Nucleus accumbens (tissue), 56 donors: ENCODE measurements at places on chromosomes 4 and X.

- DNase-seq = no peak
Measured at GRCh38 chr4:40187386-40187906, 9.4 kb upstream of the RHOH start.

DNA sequence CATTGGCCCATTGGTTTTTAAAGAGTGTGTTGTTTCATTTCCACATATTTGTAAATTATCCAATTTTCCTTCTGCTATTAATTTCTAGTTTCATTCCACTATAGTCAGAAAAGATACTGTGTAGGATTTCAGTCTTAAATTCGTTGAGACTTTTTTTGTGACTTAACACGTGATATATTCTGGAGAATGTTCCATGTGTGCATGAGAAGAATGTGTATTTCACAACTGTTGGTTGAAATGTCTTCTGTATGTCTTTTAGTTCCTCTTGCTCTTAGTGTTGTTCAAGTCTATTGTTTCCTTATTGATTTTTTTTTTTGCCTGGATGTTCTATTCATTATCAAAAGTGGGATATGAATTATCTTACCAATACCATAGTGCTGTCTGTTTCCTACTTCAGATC is 606.9 kb downstream of the RPA4 start:
- no peak for DNase-seq

DNA sequence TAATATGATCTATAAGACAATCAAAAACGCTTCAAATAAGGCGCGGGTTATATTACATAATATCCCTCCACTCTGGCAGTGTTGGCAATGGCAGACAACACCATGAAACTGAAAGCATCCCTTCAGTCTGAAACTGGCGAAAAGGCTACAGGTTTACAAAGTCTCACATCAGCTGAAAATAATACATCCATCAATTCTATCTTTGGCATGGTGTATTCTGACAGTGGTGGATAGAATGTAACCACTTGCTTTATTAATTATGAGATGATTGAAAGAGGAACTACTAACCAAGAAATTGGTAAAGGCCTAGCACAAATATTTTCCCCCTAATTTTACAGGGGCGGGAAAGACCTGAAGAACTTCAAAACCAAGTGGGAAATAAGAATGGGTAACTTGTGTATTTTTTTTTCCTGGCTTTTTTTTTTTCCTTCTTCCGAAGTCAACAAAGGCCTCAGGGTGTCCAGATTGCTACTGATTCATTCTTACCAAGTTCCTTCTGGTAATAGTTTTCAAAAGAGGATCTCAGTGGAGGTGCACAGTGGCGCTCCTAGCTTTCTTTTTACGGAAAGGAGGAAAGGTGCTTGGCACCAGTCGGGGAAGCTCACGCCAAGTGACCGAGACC is 728 bp downstream of the UBA6 start:
- DNase-seq = no peak

DNA sequence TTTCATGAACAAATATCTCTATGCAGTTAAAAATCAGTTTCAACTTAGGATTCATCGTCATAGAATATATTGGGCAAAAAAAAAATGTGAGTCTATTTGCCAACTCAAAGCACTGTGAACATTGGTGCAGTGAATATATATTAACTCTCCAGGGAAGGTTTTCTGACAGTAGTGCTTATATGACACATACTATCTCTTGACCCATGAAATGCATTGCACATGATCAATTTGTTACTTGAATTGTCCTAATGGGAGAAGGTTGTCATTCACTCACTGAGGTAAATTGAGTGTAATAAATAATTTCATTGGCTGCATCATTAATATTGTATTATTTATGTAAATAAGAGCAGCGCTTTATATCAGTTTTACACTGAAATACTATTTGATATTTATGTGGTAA is 2458.5 kb downstream of the ARAP2 start:
- no peak for DNase-seq

- no peak for DNase-seq
Measured at GRCh38 chrX:143994206-143994605, 110.3 kb downstream of the UBE2NL start.

- no peak for DNase-seq
Measured at GRCh38 chr4:113781439-113782040, 20.0 kb upstream of the CAMK2D start.

- no peak for DNase-seq
Measured at GRCh38 chr4:42519803-42520417, 122.6 kb downstream of the SHISA3 start.

DNA sequence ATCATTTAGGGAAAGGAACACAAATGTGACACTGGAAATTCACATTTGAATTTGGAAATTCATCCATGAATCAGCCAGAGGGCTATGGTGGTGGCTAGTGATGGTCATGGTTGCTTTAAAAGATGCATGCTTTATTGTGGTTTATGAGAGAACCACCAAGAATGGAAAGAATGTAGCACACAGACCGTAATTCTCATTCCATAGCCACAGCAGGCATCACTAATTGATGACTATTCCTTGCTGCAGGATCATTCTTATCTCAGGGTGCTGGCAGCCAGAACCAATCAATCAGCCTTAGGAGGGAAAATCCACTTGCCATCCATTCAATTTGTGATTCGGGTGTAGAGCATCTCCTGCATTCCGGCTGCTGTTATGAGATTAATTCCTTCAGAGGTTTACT is 115.6 kb downstream of the DHRSX start:
- no peak for DNase-seq

GRCh38 chr4:110085131-110085530 is 113.3 kb downstream of the ELOVL6 start:
- DNase-seq = no peak

- DNase-seq = no peak
Measured at GRCh38 chrX:145213504-145213903, 33.8 kb upstream of the SPANXN1 start.

GRCh38 chr4:77226939-77227705 is 70.1 kb downstream of the CCNG2 start:
- no peak for DNase-seq

DNA sequence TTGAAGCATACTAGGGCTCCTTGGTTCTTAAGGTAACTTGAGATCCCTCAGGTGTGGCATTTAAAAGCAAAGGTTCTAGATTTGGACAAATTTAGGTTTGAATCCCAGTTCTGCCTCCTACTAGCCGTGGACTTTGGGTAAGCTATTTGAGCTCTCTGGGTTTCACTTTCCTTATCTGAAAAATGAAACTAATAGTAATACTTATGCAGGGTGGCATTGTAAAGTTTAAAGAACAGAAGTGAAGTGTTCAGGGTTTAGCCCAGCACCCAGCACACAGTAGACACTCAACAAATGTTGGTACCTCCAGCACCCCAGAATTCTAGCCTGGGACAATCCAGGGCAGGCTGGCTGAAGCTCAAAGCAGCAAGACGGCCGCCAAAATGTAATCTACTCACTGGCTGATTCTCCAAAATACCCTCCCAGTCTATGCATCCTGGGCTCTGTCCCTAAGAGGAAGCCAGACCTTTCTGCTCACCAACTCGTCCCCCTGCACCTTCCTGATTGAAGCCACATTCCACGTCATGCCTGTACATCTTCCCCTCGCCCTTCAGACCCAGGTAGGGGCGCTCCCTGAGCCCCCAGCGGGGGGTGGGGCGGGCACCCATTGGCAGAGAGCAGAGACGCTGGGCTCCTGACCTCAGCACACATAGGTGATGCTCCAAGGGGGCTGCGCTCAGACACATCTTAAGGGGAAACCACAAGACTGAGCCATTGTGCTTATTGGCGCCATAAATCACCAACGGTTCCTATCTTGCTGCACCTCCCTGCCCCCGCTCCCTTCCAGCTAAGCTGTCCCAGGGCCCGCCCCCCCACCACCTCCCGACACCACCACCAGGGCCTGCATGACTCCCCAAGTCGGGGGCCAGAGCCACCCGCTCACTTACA is 160.6 kb downstream of the BCOR start:
- no peak for DNase-seq

- DNase-seq = no peak
Measured at GRCh38 chrX:1661048-1661921, 46.4 kb downstream of the ASMT start.

DNA sequence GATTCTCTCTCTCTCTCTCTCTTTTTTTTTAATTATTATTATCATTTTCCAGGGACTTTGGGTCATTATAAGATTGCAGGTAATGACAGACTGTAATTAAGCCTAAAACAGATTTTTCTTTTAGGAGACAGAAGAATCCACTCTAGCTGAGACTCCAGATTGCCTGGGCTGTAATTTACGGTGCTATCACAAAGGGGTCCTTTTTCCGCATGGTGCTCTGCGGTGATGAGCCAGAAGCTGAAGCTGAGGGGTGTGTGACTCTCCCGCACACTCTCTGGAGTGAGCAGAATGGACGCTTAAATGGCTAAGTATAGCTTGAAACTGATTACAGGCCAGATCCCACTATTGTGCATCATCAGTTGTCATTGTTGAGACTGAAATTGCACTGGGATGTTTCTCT is 50.0 kb downstream of the LGI2 start:
- no peak for DNase-seq

DNA sequence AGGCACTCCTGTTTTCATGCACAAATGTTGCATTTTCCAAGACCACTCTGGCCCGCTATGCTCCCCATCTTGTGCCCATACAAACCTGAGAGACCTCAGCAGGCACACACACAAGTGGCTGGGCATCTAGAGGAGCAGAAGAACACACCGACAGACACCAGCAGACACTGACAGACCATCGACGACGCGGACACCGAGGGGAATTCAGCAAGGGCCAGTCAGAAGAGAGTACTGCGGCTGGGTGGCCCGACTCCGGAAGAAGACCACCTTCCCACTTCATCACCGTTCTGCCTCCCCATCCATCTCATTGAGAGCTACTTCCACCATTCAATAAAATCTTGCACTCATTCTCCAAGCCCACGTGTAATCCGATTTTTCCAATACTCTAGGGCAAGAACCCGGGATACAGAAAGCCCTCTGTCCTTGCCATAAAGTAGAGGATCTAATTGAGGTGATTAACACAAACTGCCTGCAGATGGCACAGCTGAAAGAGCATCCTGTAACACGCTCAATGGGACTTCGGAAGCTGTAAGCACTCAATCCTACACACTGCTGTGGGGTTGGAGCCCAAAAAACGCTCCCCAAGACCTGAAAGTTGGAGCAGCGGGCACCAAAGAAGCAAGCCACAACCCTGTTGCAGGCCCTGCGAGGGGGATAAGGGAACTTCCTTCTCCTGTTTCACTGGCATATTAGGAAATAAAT is 780.9 kb downstream of the ARAP2 start:
- DNase-seq = no peak

- no peak for DNase-seq
Measured at GRCh38 chr4:10272511-10272910, 155.9 kb upstream of the WDR1 start.

DNA sequence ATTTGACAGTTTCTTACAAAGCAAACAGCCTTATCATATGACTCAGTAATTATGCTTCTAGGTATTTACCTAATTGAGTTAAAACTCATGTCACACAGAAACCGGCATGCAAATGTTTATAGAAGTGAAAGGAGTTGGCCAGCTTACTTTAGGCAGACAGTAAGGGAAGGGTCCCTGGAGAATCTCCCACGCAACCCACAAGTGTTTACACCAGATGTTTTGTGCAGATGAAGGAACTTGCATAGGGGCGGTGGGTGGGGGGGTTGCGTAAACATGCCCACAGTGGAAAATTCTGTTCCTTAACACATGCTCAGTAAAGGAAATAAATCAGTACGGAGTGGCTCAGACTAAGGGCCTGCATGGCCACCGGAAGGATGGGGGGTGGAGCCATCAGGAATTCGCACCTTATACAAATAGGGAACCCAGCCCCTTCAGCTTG is 330.5 kb upstream of the AADAT start:
- DNase-seq = no peak

DNA sequence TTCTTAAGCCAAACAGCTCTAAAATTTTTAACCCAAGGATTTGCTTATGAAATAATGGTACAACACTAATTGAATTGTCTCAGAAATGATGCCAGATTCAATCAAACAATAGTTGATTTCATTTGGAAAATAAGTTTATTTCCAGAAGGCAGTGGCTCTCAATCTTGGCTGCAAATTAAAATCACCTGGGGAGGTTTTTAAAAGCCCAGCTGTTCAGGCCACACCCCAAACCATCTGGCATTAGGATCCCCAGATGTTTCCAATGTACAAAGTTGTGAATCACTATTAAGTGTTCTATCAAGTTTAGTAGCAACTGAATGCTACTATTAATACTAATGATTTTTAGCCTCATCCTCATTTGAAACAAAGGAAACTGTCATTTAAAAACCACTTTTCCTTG is 22.2 kb downstream of the TMEM184C start:
- DNase-seq = no peak

DNA sequence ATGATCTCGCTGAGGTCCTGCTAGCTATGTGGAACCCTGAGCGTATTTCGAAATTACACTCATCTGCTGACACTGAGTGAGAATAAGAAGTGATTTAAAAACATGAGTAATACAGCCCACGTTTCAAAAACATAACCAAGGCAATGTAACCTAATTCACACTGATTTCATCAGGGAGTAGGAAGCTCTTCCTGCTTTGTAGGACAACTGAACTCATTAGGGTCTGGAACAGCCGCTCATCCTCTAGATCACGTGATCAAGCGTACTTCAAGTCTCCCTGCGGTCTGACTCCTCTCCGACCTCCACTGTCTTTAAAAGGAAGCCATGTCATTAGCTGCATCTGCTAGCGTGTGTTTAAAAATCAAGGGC is 138.0 kb downstream of the NSUN7 start:
- no peak for DNase-seq

DNA sequence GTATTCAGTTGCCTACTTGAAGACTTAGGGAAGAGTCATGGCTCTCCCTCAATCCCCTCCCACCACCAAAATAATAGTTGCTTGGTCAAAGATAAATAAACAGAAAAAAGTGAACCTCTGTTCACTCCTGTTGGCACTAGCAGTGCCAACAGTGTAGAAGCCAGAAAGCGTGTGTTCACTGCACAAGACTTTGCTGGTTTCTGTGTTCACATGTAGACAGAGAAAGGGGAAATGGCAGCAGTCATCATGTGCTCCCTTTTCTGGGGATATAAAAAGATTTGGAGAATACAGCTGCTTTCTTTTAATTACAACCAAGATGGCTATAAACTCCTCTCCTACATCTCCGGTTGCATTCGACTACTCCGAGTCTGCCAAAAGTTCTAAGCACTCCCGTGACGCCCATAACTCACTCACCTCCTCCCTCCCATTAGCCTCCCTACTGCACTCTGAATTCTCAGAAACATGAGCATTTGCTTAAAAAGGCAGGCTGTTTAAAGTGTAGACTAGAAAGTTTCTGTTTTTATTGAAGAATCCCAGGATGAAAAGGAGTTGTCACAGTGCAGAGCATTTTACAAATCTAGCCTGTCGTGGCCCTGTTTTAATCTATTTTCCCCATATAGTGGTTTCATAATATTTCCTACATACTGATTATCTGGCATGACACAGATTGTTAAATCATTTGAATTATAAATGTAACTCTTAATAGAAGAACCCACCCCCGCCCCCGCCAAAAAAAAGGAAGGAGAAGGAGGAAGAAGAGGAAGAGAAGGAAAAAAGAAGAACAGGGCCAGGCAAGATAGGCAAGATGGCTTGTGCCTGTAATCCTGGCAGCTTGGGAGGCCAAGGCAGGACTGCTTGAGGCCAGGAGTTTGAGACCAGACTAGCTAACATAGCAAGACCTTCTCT is 16.7 kb downstream of the LGI2 start:
- no peak for DNase-seq

GRCh38 chrX:2708021-2708420 is 16.9 kb downstream of the CD99 start:
- no peak for DNase-seq

GRCh38 chr4:31768756-31769155 is 1048.6 kb downstream of the PCDH7 start:
- DNase-seq = no peak
